Fibroblast of skin of right biceps (primary cell): ENCODE measurements at places on chromosomes 11 and 22.

- peak; percentile 6 for DNase-seq
Observed at GRCh38 chr22:25081409-25081824, 118.2 kb upstream of the CRYBB3 start.

GRCh38 chr11:793556-793955, 3.7 kb upstream of the CEND1 start:
- no peak for DNase-seq

DNA sequence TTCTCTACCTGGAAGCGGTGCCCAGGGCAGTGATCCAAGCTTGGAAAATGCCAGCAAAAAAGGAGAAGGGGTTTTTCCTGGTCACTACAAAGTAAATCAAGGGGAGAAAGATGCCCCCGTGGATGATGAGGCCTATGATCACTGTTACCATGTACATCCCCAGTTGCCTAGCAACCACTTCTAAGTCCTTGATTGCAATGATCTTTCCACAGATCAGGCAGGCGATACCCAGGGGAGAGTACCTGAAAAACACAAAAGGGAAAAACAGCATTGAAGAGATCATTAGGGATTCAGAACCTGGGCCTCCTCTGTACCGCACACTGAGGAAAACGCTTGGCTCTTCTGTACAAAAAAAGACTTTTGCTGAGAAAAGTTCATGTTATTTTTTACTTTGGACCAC, 127.1 kb downstream of the SLC1A2 start:
- no peak for DNase-seq

- no peak for DNase-seq
Observed at GRCh38 chr11:119673759-119674336, 55.2 kb downstream of the NECTIN1 start.

DNA sequence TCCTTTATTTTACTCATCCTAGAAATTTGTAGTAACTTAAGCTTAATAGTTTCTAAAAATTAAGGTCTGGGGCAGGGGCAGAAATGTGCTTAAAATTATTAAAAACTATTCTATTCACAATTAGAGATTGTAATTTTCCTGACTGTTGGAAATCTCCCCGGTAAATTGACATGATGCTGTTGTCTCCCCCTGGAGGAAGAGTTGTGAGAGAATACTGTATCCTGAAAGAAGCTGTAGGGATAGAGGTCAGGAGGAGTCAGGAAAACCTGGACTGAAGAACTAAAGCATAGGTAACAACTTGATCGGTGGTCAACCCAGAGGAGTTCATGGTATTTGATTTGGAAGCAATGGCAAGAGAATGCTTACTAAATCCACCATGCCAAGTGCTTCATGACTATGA, 16.2 kb upstream of the ESAM start:
- no peak for DNase-seq

GRCh38 chr11:19080579-19080993, 20.1 kb upstream of the MRGPRX2 start:
- DNase-seq = peak; percentile 68

DNA sequence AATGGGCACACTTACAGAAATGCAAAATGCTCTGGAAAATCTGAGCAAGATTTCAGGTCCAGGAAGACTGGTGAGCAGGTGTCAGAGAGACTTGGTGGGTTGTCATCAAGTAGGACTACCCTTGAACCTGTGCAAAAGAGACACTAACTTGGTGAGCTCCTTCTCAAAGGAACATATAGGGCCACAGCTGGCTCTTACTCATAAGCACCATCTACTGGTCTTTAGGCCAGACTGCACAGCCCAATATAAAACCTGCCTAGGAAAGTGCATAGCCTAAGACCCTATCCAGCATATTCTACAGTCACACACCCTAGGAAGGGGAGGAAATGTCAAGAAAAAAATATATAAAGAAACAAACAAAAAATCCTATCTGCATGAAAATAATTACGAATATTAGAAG, 18.2 kb upstream of the OR10W1 start:
- no peak for DNase-seq

- DNase-seq = peak; percentile 48
Observed at GRCh38 chr11:10305262-10305963, 540 bp downstream of the ADM start.

- DNase-seq = no peak
Observed at GRCh38 chr11:45756384-45757010, 48.5 kb upstream of the SLC35C1 start.

- no peak for DNase-seq
Observed at GRCh38 chr11:79076526-79077115, 364.2 kb downstream of the TENM4 start.

DNA sequence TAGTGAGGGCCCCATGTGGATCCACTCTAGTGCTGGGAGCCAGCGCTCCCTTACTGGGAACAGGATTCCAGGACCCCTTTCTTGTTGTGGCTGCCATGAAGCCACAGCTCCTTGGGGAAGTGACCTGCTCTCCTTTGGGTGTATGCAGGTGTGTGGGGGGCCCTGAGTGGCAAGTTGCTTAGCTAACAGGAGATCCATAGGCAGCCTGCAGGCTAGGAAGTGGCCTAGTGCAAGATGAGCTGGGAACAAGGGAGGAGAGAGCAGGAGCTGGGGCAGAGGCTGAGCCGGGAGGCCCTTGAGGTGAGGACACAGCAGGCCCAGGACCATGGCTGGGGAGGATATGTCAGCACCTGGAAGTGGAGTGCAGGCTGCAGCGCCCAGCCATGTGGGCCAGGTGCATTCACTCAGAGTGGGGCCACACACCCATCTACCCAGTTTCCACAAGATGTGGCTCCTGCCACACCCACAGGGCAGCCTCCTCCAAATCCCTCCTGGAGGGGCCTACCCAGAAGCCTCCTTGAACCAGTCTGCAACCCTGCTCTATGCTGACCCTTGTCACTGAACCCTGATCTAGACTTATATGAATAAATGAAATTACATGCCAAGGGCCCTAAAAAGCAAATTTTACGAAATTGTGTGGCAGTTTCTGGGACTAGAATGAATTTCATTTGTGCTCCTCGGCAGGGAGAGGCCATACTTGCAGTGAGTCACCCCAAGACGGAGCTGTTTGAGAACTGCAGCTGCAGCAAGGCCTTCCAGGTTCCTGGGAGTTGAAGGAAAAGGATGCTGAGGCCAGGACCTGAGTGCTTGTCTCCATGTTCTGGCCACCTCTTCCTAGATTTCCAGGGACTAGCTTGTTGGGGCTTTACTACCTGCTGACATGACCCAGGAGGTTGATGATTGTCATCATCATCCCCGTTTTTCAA, 3.2 kb downstream of the THAP7 start:
- DNase-seq = no peak

- peak; percentile 85 for DNase-seq
Observed at GRCh38 chr11:111944139-111944538, 7.0 kb downstream of the DIXDC1 start.

- DNase-seq = peak; percentile 85
Observed at GRCh38 chr22:28710576-28711191, 30.9 kb downstream of the CHEK2 start.

DNA sequence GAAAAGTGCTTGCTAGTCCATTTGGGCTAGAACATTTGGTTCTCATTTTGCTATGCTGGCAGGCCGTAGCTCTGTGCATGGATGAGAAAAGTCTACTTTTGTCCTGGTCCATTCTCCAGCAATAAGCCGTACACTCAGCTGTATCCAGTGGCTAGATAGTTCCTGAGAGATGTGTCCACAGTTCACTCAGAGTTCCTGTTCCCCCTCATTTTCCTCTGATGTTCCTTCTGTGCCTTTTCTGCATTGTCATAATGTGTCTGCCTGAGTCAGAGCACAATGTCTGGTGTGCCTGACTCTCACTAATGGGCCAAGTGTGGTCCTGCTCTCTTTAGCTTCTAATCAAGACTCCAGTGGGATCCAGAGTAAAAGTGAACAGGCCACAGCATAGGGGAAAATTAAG, 215.7 kb upstream of the CTSC start:
- peak; percentile 65 for DNase-seq

DNA sequence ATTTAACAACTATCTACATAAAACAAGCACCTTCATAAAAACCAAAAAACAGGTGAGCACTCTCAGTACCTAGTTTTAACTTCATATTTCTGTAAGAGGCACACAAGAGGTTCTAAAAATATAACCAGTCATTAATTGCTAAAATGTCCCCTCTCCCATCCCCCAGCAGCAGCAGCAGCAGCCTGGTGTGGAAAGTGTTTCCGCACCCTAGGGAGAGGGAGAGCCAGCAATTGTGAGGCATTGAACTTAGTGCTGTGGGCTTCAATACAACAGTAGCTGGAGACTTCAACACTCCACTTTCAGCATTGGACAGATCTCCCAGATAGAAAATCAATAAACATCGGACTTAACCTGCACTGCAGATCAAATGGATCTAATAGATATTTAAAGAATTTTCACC, 1158.5 kb downstream of the JRKL start:
- no peak for DNase-seq

DNA sequence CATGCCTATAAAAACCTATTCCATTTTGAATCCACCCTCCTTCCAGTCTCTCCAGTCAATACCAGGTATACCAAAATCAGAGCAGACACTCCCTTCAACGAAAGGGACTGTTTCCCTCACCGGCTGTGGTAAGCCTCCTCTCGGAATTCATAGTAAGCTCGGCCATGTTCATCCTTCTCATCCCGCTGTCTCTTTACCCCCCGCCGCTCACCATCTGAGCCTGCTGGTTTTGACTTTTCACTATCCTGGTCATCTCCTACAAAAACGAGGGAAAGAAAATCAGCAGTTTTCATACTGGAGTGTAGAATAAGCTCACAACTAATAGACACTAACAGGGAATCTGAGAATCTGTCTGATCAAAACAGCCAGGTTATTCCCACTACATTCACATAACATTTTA, 3.1 kb downstream of the HNRNPUL2 start:
- no peak for DNase-seq

- no peak for DNase-seq
Observed at GRCh38 chr22:49685116-49685515, 142.6 kb downstream of the BRD1 start.

DNA sequence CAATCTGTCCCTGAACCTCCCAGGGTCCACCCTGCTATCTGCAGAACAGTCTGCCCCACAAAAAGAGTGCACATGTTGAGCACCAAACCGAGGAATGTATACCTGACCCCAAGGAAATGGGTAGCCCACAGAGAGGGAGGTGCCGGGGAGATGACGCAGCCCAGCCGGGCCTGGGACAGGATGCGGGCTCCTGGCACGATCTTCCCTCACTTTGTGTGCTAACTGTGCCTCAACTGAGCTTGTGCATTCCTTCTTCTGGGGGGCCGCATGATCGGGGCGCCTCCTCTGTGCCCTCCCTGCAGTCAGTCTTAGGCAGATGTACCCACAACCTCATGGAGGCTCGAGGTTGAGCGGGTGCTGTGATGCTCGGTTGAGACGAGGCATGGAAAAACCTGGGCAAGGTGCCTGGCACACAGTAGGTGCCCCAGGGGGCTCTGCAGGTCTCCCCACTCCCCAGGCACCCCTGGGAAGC, 2.4 kb downstream of the GAS2L1 start:
- DNase-seq = peak; percentile 68

DNA sequence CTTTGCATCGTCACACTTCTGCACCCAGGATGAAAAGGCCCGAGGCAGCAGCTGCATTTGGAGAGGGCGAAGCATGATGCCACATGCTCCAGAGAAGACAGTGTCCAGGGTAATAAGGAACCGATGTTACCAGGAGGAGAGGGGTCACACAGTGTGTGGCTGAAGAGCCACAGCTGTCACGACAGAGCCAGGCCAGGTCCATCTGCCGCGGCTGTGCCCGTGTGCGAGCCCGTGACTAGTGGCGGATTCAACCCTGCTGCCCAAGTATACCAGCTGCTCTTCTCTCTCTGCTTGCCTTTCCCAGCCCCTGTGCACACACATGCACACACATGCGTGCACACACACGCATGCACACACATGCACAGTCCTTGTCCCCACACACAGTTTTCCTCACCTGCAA, 1432.5 kb downstream of the BRD1 start:
- DNase-seq = no peak

- DNase-seq = no peak
Observed at GRCh38 chr11:76649851-76650372, 20.6 kb downstream of the LRRC32 start.

- DNase-seq = no peak
Observed at GRCh38 chr11:74019104-74019738, 10.3 kb upstream of the UCP3 start.

DNA sequence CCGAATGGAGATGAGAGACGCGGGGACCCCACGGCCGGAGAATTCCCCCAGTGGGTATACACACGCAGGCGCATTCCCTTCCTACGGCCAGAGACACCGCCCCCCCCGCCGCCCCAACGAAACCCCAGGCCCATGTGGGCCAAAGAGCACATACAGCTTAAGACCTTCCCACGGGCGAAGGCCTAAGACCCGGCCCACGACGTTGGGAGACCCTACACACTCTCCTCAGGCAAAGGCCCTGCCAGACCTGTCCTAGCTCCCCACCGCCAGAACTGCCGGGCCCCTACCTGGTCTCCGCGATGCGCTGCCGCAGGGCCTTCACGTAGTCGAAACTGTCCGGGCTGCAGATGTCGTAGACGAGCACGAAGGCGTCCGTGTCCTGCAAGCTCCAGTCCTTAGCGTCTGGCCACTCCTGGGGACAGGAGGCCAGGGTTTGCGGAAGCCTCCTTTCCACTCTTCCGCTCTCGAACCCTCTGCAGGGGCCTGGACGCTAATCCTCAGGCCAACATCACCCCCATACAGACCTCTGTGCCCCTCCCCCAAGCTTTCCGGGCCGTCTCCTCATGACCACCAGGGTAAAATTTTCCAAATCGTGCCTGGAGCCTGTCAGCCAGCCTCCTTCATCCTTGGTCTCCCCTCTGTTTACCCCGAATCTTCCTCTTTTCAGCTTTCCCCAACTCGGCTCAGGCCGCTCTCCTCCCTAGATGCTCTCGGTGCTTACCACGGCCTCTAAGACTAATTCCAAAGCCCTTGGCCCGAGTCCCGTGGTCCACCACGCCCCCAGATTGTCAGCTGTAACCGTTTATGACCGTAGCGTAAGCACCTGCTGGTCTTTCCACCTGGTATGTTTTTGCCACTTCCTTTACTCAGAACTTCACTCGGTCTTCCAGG, 1.7 kb downstream of the RASL10A start:
- DNase-seq = no peak

GRCh38 chr22:30306627-30307011, 17.3 kb upstream of the CASTOR1 start:
- no peak for DNase-seq

DNA sequence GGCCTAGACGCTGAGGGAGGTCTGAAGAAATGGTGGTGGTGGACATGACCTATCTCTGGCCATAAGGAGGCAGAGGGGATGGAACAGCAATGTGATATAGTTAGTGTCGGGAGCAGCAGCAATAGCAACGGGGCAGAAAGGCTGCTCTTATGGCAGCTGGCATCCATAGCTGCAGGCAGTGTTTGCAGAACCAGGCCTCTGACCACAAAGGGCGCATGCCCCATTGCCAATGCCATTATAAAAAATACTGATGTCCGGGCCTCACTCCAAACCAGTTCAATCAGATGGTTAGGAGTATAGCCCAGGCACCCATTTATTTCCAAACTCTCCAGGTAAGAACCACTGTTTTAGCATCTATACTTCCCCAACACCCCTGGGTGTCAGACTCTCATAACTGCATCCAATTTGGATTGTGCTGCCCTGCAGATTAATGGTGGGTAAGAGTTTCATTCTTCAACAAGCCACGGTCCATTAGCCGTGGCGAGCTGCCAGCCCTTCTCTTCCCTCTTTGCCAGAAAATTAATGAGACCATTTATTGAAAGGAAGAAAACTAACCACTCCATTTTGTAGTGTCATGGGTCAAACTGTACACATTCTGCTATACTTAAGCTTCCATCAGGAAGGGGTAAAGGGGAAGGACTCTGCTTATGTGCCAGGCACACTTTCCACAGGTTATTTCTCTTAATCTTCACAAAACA, 72.8 kb upstream of the SPON1 start:
- no peak for DNase-seq
